ENCODE measurements at places on chromosomes 5 and 9.

DNA sequence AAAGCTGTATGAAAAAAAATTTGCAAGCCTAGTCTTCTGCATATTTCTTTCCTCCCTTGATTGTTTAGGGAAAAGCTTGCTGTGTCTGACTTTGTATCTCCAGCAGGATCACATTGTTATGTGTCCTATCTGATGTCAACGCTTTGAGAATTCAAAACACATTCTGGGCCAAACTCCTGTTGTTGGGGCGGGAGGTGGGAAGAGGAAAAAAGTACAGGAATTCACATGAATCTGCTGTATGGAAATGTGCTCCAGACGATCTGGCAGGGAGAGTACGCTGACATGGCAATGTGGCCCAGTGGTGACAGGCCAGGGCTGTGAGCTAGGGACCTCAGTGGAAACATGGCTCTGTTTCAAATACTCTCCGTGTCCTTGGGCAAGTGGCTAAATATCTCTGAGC, 87.4 kb upstream of the GNA14 start:
- DNase-seq: no peak

DNA sequence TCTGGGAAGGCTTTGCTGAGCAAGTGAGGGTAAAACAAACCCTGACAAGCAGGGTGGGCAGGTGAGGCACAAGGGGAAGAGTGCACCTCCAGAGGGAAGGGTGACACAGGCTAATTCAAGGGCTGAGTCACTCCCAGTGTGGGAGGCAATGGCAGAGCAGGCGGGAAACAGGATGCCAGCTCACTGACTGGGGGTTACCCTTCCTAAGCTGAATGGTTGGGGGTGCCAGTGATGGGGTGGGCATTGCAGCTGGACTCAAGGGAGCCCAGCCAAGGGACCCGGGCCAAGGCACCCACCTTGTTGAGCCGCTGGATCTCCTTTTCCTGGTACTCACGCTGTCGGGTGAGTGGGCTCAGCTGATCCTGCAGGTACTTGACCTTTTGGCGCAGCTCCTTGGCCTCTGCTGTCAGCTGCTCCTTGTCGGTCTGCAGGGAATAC, 18.4 kb downstream of the GPX3 start:
- peak; percentile 72 for DNase-seq

- DNase-seq: no peak
Measured at GRCh38 chr5:56060276-56061110, 65.7 kb upstream of the IL6ST start.

- DNase-seq: no peak
Measured at GRCh38 chr9:88985616-88986015, 5.7 kb upstream of the S1PR3 start.

- DNase-seq: peak; percentile 80
Measured at GRCh38 chr5:177113566-177114424, 19.8 kb upstream of the NSD1 start.

GRCh38 chr5:60377826-60378225, 322.1 kb downstream of the DEPDC1B start:
- DNase-seq: peak; percentile 13

GRCh38 chr5:6783787-6784186, 70.6 kb downstream of the TENT4A start:
- DNase-seq: no peak

- DNase-seq: no peak
Measured at GRCh38 chr9:36938617-36939016, 95.5 kb downstream of the PAX5 start.

DNA sequence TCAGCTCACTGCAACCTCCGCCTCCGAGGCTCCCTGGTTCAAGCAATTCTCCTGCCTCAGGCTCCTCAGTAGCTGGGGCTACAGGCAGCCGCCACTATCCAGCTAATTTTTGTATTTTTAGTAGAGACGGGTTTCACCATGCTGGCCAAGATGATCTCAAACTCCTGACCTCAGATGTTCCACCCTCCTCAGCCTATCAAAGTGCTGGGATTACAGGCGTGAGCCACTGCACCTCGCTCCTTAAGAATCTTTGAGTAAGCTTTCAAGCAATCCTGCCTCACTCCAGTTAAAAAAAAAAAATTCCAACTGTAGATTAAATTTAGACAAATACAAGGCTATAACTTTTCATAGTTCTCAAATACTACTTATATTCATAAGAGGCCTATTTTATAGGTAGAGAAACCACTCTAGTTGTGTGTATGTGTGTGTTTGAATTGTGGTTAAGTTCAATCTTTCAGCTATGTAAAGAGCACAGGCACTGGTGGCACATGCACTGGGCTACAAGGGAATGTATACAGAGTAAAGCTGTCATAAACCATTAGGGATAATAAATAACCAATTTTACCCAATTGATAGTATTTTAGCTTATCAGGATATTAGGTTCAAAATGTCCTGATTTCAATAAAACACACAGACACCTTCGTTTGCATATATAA, 50.6 kb upstream of the RAPGEF6 start:
- DNase-seq: no peak

DNA sequence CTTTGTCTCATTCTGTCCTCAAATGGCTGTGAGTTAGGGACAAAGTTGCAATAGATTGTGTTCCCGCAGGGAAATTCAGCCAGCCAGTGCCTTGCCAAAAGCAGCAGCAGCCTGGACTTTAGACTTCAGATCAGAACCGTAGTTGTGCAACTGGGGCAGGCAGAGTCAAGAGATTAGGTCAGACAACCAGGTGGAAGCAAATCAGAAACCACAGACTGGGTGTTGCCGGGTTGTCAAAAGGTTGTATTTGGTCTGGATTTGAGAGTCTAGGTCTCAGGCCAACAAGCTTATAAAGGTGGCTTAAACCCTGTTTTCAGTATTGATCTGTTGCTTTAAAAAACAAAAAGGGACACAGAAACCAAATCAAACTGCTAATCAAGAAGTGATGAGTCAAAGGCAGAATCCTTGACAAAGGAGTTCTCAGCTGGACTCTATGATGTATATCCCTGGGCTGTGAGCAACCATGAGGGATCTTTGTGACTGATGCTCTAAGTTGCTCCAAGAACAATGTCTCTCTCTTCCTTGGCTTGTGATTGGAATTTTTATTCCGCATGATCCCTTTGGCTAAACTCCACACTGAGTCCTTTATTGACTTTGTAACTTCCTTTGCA, 20.9 kb downstream of the RFK start:
- peak; percentile 8 for DNase-seq
